ENCODE measurements at places on chromosomes 2 and 18.

GRCh38 chr2:175036582-175037018 is 31.4 kb upstream of the CHN1 start:
- peak; percentile 15 for DNase-seq

- no peak for DNase-seq
Measured at GRCh38 chr18:46542545-46542944, 114.5 kb downstream of the LOXHD1 start.

DNA sequence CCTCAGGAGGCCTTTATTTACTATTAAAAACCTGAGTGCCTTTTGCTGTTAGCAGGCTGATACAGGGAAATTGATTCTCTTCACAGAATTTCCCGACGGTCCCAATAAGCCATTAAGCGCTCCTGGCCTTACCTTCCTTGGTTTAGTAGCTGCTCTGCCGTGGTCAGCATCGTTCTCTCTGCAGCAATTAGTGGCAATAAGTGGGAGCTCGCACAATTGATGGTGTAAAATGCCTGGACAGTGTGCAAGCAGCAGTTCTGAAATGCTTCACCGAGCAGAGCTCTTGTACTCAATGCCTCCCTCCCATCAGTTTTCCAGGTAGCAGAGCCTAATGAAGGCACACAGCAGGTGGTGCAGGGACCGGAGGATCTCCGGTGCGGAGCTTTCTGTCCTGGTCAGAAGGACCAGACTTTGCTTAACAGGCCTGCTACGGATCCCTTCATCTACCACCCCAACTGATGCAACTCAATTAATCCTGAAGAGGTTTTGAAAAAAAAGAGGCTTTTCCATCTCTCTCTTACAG is 1.1 kb upstream of the LINC00305 start:
- DNase-seq = no peak

GRCh38 chr18:73258375-73259087 is 390.7 kb upstream of the NETO1 start:
- no peak for DNase-seq

DNA sequence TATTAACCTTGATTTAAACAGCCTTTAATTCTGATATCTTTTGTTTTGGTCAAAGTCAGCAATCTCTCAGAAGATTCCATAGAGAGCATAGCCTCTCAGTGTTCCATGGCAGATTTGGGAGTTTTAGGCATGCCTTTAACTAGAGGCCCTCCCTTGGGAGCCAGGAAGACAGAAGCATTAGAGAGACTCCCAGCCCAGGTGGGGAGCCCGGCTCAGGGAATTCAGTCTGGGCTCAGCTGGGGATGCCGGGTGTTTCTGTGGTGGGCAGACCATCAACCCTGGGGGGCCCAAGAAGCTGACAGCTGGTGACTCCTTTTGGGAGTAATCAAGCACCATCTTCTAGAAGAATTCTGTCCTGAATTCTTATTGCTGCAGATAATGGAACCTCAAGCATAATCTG is 99.7 kb upstream of the CELF4 start:
- no peak for DNase-seq
